ENCODE measurements at places on chromosomes 4 and X.

- peak; percentile 54 for DNase-seq
Measured at GRCh38 chr4:128810331-128810870, 901 bp downstream of the JADE1 start.

GRCh38 chr4:111475001-111475400 is 670.3 kb upstream of the FAM241A start:
- DNase-seq: peak; percentile 13

GRCh38 chr4:21815651-21816377 is 132.8 kb downstream of the KCNIP4 start:
- no peak for DNase-seq

GRCh38 chrX:11435568-11435967 is 142.4 kb downstream of the AMELX start:
- no peak for DNase-seq

- DNase-seq: no peak
Measured at GRCh38 chr4:56080384-56080783, 131.6 kb downstream of the CEP135 start.

DNA sequence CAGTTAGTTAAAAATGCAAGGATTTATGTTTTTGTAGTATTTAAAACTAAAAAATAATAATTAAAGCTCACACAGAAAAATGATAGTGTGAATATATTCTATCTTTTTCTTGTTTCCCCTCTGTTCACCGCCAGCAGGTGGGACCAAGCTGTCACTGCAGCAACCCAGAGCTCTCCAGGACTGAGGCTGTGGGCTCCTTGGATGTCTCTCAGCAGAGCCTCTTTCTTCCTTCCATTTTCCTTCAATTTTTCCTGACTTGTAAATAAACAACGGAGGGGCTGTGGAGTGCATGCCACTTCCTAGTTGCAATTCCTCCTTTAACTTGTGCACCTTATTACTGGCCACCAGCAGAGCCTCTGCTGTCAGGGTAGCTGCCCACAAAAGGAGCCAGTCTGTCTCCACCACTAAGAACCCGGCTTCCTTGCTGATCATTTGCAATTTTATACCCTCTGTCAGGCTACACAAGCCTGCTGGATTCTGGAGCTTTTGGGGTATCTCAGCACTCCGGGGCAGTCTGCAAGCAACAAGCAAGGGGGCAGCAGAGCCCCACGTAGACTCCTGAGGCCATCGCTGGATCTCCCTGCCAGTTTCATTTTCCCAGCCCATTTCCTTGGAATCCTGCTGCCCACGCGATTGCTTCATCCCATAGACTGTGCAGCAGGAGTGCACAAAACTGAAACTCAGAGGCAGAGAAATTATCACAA is 1467.4 kb downstream of the C4orf33 start:
- DNase-seq: peak; percentile 27

GRCh38 chr4:188819233-188819632 is 680.0 kb downstream of the TRIML1 start:
- no peak for DNase-seq

- DNase-seq: no peak
Measured at GRCh38 chr4:95363966-95364365, 184.8 kb downstream of the UNC5C start.

- DNase-seq: peak; percentile 44
Measured at GRCh38 chr4:152348670-152349069, 187.2 kb downstream of the FBXW7 start.

GRCh38 chr4:140046543-140046942 is 107.4 kb downstream of the MAML3 start:
- no peak for DNase-seq

DNA sequence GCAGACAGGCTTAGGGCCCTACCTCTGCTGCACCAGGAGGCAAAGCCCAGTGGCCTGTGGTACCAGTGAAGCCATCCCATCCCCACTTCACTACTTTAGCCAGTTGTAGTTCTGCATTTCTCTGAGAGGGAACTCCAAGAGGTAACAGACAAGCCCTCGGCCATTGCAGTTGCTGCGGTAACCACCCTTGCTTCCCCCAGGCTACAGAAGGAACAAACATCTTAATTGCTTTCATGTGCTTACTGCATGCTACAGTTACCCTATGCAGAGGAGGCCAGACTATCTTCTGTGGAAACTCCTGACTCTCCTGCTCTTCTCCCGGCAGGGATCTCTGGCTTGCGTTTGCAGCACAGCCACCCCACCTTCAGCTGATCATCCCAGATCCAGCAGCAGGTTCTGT is 67.8 kb downstream of the SPIN4 start:
- no peak for DNase-seq

GRCh38 chrX:19350941-19351384 is 7.2 kb downstream of the PDHA1 start:
- no peak for DNase-seq

DNA sequence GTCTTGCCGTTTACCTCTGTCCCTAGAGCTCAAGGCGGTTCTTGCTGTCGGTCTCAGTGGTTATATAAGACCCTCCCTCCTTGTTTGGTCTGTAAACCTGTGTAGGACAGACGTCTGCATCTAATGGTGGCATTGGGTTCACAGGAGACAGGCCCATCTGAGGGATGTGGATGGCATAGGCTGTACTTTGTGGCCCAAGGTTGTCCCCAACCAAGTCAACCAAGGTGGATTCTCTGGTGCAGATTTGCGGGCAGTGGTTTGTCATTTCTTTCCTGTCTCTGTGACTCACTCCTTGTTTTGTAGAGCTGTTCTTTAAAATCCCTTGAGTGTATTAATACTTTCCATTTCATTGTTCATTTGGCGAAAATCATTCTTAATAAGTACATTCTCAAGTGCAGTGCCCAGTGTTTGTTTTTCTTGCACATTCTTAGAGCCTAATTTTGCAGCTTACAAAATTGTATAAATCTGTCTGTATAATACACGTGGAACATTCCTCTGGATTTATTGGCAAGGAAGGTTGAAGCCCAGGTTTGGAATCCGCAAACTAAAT is 68.0 kb upstream of the TLR2 start:
- DNase-seq: no peak

DNA sequence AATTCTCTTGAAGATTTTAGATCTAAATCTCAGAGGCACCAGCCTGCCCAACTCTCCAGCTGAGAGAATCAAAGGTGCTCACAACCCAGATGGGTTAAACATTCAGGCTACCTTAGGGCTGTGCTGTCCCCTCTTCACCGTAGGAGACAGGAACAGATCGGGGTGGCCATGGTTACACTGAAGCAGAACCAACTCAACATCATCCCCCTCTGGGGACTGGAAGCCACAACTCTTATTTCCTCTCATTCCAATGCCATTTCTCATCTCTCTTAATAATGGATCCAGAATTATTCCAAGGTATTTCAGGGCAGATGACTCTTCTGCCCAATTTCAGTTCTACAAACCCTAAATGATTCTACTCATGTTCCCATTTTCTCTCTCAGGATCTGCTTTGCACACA is 109.7 kb downstream of the NKX6-1 start:
- no peak for DNase-seq

- no peak for DNase-seq
Measured at GRCh38 chr4:102531462-102531861, 30.3 kb downstream of the NFKB1 start.

DNA sequence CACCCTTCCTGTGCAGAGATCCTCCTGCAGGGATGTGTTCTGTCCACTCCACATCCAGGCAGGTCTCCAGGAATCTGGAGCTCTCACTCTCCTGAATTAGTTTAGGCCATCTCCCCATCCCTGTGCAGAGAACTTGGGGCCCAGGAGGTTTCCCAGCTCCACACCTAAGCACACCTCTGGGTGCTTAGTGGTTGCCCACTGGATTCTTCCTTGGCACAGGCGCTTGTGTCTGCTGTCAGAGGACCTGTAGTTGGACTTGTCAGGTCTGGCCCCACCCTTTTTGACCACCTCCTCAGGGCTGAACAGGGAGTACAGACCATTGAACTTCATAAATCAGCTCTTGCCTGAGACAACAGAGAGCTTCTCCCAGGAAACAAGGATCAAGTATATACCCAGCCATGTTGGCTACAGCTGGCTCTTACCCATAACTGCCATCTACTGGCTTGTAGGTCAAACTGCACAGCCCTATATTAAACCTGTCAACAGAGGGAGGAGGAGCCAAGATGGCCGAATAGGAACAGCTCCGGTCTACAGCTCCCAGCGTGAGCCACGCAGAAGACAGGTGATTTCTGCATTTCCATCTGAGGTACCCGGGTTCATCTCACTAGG is 275.5 kb downstream of the PPARGC1A start:
- peak; percentile 78 for DNase-seq

DNA sequence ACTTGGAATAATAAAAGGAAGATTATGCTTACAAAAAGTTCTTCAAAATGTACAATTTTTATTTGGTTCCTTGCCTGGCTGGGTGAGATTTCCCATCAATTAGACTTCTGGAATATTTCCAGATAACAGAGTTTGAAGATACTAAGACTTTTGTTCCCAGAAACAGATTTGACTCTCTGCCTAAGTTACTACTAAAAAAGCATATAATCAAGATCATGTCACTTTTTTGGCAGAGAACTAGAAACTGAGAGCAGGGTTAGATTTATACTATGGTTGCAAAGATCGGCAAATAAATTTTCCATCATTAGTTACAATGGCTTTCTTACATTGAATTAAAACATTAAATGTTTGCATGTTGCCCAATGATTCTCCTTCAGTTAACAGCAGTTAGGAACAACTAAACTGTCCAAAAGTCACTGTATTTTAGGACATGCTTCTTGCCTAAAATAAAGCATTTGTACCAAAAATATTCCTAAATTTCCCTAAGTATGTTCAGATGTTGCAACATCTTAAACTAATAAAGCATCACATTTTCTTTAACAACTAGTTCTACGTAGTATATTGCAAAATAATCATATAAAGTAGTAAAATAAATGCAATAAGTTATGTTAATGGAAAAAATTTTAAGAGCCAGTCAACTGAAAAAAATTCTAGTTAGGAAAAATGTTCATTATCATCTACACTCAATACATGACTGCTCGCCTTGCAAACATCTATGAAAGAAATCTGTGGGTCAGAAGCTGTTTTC is 73.0 kb downstream of the SEC24D start:
- no peak for DNase-seq

DNA sequence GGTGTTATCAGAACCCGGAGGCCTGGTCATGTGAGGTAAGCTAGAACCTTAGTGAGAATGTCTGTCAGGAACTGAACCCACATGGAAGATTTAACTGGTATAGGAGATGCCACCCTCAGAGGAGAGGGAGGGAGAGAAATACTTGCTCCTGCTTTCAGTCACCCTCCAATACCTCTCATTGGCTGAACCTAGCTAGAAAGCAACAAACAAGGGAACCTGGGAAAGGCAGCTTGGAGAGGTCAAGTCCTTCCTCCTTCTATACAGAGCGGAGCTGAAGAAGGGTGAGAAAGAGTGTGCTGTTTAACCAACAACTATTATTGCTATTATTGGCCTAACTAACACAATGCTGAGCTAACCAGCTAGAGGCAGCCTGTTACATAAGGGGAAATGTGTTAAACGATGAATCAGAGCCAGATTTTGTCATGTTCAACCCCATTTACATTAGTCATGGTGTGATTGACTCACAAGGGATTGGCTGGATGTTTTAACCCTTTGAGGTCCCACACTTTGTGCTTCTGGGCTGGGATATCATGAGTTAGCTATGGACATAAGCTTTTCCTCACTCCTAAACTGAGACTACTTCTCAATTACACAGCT is 96.5 kb upstream of the ESX1 start:
- DNase-seq: no peak

GRCh38 chrX:8847360-8847759 is 46.2 kb upstream of the FAM9A start:
- no peak for DNase-seq

GRCh38 chr4:174173360-174173759 is 110.1 kb downstream of the FBXO8 start:
- no peak for DNase-seq

- no peak for DNase-seq
Measured at GRCh38 chrX:153446950-153447580, 1.2 kb upstream of the TREX2 start.

DNA sequence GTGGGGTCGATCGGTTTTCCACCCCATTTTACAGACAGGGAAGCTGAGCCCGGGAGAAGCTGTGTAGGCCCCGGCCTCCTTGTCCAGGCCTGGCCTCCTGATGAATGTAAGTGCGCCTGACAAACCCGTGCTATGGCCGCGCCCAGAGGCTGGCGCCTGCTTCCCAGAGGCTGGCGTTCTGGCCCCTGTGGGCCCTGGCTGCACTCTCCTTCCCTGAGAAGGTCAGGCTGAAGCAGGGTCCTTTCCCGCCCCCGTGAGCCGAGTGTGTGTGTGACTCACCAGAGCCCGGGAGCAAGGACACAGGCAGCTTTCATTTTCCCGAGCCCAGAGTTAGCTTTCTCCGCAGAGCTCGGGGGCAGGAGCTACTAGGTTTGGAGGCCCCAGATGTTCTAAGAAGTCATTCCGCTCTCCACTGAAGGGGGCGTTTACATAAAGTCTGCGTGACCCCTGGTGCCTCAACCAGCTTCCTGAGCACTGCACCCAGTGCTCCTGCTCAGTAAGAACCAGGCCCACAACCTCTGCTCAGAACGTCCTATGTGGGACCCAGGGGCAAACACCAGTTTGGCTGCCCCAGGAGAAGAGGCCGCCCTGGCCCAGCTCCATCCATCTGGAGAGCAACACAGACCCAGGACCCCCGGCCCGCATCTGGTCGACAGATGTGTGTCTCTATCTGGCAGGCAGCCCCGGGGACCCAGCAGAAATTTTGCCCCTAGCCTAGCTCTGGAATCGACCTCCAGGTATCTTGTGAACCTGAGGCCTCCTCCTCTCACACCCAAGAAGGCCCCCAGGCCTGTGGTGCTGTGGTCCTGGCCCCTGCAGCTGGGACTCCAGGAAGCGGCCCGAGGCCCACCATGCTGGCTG is 13.6 kb downstream of the UVSSA start:
- DNase-seq: no peak

DNA sequence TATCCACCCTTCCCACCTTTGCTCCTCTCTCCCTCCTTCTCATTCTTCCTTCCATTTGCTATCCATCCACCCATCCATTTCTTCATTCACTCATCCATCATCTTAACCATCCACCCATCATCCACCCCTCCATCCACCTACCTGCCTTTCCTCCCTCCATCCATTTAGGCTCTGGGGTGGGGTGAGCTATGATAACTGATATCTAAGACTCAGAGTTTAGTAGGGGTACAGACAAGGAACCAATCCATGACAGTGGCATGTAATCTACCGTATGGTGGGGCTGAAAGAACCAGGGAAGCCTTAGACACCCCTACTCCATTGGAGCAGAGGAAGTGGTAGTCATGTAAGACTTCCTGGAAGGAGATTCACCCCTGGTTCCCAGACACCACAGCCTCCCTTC is 23.2 kb downstream of the PSAPL1 start:
- DNase-seq: no peak

- no peak for DNase-seq
Measured at GRCh38 chr4:109083911-109084310, 218.5 kb downstream of the COL25A1 start.

GRCh38 chr4:183770906-183771305 is 111.8 kb downstream of the TRAPPC11 start:
- no peak for DNase-seq

GRCh38 chr4:3299976-3300671 is 7.3 kb downstream of the RGS12 start:
- no peak for DNase-seq

GRCh38 chr4:26785312-26785711 is 75.3 kb upstream of the STIM2 start:
- no peak for DNase-seq
